Activated CD4-positive, alpha-beta T cell treated with anti-CD3 and anti-CD28 coated beads, Interleukin-2, amount 50 U/mL, for 24 hours (primary cell): ENCODE measurements at places on chromosomes 1 and 21.

GRCh38 chr1:43947061-43947873 is 517 bp downstream of the IPO13 start:
- no peak for DNase-seq

GRCh38 chr1:162716123-162716522 is 74.4 kb upstream of the HSD17B7 start:
- DNase-seq = no peak

GRCh38 chr1:223838125-223838854 is 7.5 kb downstream of the TP53BP2 start:
- DNase-seq = no peak

GRCh38 chr1:181485287-181486097 is 2.2 kb downstream of the CACNA1E start:
- DNase-seq = no peak

DNA sequence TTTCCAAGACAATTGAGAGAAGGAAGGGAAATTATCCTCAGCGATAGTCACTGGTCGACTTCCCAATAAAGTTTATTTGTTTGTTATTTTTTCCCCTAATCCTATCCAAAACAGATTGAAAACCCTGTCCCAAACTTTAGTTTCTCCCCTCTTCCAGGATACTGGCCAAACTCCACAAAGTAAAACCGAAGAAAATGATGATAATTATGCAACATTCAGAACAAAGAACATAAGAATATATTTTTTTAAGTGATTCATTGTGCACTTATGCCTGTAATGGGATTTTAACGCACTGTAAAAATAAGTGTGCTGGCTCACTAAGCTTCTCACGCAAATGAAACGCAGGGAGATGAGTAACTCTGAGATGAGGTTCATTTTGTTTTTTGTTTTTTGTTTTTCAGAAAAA is 6.0 kb downstream of the GLIS1 start:
- DNase-seq = no peak

DNA sequence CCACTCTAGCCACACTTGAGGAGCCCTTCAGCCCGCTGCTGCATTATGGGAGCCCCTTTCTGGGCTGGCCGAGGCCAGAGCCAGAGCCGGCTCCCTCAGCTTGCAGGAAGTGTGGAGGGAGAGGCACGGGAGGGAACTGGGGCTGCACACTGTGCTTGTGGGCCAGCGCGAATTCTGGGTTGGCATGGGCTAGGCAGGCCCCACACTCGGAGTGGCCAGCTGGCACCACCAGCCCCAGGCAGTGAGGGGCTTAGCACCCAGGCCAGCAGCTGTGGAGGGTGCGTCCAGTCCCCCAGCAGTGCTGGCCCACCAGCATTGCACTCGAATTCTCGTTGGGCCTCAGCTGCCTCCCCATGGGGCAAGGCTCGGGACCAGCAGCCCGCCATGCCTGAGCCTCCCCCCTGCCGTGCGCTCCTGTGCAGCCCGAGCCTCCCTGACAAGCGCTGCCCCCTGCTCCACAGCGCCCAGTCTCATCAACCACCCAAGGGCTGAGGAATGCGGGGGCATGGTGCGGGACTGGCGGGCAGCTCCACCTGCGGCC is 785.9 kb upstream of the TPTE start:
- DNase-seq = no peak

- DNase-seq = no peak
These were observed 35.6 kb downstream of the HSPG2 start for GRCh38 chr1:21901473-21901847.

- DNase-seq = no peak
These were observed 34.4 kb upstream of the TENT5C start for GRCh38 chr1:117571496-117571895.

DNA sequence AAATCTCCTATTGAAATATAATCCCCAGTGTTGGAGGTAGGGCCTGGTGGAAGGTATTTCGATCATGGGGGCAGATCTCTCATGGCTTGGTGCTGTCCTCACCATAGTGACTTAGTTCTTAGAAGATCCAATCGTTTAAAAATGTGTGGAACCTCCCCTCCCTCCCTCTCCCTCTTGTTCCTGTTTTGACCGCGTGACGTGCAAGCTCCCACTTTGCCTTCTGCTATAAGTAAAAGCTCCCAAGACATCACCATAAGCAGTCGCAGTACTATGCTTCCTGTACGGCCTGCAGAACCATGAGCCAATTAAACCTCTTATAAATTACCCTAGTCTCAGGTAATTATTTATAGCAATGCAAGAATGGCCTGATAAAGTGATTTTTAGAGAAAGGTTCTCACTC is 10.9 kb upstream of the RGS2 start:
- no peak for DNase-seq

- DNase-seq = no peak
These were observed 42.0 kb downstream of the COLGALT2 start for GRCh38 chr1:183995322-183996039.

GRCh38 chr1:211493876-211494653 is 2.1 kb upstream of the RD3 start:
- DNase-seq = no peak

- no peak for DNase-seq
These were observed 3.0 kb downstream of the RBBP5 start for GRCh38 chr1:205118752-205119151.

DNA sequence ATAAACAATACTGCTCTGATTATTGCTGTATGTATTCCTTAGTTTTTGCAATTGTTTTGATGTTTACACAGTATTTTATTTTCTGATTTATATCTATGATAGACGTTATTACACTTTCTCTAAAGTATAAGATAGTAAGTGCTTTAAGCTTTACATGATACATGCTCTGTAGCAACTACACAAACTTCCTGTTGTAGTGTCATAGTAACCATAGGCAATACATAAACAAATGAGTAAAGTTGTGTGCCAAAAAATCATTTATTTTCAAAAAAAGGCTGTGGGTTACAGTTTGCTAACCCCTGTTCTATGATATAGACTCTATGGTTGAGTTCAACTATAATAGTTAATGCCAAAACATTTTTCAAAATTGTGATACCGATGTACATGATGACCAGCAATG is 1156.4 kb downstream of the AMY1C start:
- no peak for DNase-seq

DNA sequence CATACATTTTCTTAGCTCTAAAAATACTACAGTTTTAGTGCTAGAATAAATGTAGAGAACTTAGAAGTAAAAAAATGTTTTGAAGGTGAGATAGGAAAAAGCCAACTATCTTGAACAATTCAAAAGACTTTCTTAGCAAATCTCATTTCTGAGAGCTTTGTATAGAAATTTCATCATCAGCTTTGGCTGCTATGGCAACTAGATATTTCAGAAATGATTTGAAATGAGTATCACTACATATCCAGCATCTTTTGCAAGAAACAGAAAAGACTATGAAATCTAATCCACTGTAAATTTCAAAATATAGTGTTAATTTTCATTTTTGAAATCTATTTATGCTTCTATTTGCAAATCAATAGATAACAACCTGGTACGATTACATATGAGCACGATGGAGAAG is 57.7 kb downstream of the RGS7 start:
- DNase-seq = no peak

DNA sequence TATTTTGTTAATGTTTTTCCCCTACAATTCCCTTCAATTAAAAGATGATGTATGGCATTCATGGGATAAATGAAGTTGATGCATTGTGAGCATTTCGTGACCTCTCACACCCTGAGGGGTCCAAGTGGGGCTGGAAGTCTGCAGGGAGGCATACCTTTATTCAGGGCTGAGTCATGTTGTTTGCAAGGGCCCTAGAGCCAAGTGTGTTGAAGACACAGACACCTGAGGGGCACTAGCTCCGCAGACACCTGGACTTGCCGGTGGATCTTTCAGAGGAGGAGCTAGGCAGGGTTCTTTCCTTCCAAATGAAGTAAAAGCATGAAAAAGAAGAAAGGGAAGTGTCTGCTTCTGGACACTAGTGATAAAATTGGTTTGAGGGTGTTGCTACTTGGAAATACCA is 57.0 kb upstream of the RGS7 start:
- DNase-seq = no peak

GRCh38 chr1:59061876-59062275 is 235.0 kb upstream of the FGGY start:
- DNase-seq = no peak

GRCh38 chr1:89958851-89959654 is 35.9 kb upstream of the ZNF326 start:
- no peak for DNase-seq

DNA sequence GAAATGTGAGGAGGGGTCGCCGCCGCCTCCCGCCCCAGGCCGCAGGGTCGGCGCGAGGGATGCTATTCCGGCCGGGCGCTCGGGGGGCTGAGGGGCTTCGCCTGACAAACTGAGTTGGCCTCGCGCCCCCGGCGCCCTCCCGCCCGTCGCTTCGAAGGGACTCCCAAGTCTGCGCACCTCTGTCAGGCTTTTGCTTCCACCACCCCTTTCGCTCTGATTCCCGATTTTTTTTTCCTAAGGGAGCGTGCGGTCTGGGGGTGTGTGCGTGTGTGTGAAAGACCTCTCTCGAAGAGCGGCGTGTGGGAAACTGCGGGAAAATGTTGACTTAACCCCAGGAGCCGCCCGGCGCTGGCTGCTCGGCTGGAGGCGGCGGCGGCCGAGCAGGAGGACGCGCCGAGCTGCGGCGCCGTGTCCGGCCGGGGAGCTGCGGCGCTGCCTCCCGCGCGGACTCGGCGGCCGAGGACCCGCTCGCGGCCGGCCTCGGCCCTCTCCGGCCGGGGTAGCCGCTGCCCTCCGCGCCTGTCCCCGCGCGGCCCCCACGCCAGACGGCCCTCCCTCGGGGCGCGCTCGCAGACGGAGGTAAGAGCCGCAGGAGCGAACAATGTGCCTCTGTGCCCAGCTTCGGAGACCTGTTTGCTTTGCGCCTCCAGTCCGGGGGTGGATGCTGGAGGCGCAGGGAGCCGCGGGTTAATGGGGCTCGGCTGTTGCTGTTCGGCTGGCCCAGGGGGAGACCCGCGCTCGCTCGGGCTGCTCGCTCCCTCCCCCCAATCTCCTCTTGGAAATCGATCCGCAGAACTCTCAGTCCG is 1.1 kb downstream of the ADGRL2 start:
- no peak for DNase-seq

GRCh38 chr1:108046026-108046425 is 81.0 kb upstream of the VAV3 start:
- no peak for DNase-seq
